ENCODE measurements at places on chromosomes 11 and 22.

DNA sequence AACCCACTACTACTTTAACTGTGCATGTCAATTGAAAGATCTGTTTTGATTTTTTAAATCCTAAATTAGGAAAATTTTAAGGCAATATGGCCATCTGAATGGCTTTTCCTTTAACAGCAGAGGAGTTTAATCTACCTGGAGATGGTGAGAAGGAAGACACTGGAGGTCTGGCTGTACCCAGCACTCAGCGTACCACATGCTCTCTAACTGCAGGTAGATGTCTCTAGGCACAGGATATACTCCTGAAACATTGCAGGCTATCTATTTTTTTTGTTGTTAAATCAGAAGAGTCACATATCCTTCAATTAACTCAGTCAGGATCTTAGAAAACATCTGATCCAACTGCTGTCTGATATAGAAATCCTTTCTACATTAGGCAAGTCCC lies 17.3 kb upstream of the CASTOR1 start:
- no peak for DNase-seq

GRCh38 chr11:105027678-105028077 lies 4.7 kb upstream of the CASP5 start:
- DNase-seq = no peak

DNA sequence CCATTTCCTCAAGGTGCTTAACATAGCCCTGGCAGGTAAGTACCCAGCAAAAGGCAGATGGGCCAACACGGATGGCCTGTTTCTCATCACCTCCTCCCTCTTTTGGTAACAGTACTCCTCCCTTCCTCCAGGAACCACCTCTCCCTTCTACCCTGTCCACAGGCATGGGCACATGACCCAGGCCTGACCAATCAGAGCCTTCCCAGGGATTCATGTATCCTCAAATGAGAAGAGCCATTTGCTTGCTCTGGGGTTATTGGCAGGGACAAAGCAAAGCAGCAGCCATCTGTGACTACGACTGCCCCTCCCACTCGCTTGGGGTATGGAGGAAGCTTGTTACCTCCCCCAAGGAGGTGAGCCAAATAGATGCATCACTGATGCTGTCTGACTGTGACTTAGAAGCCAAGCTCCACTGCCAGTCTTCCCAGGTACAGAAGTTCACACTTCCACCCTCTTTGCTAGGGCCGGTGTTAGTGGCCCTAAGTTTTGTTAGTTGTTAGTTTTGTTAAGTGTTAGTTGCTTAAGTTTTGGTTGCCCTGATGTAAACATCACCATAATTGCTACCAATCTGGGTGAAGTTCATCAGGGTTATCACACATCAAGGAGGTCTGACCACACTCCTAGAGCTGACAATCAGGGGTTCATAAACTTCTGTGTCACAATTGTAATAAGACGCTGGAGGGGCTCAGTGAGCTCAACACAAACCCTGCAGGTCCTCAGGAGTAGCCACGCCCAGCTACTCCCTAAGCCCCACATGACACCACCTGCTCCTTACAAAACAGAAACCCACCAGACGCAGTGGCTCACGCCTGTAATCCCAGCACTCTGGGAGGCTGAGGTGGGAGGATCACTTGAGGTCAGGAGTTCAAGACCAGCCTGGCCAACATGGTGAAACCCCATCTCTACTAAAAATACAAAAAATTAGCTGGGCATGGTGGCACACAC lies 57.3 kb downstream of the ARFGAP3 start:
- no peak for DNase-seq

- DNase-seq = no peak
Measured at GRCh38 chr11:57278721-57279095, 41.7 kb upstream of the APLNR start.

DNA sequence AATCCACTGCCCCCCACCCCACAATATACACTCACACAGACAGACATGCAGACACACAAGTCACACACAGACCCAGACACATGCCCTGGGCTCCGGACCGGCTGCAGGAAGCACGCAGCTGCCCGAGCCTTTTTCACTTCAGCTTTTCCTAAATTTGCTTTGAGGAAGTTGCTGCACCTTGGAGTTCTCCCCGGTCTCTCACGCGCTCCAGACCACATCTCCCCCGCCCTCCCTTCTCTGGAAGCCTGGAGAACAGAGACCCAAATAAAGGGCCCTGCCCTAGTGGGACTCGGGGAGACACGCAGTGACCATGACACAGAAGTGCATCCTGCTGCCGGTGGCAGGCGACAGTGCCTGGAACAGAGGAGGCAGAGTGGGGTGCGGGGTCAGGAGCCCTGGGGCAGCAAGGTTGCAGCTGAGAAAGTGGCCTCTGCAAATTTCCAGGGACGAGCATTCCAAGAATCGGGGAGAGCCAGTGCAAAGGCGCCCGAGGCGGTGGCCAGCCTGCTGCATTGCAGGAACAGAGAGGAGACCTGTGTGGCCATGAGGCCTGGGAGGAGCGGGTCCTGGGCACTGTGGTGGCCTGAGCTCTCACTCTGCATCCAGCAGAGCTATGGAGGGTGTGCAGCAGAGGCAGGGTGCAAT lies 19.1 kb downstream of the RPL3 start:
- DNase-seq = no peak

GRCh38 chr11:41720761-41721160 lies 261.3 kb upstream of the LRRC4C start:
- no peak for DNase-seq

DNA sequence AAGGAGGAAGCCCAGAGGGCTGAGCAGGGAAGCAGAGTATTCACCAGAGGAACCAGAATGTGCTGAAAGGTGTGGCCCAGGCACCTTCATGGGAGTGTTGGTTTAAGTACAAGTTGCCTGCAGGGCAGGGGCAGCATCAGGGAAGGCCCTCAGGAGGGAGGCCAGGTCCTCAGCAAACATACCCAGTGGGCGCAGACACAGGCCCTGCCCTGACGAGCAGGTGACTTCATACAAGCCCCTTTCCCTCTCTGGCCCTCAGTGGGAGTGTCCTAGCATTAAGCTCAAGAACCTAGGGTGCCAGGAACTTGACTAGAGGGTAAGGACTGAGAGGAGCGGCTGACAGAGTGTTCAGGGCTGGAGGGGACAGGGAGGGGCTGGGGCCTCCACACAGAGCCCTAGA lies 7.5 kb upstream of the CASTOR1 start:
- no peak for DNase-seq

DNA sequence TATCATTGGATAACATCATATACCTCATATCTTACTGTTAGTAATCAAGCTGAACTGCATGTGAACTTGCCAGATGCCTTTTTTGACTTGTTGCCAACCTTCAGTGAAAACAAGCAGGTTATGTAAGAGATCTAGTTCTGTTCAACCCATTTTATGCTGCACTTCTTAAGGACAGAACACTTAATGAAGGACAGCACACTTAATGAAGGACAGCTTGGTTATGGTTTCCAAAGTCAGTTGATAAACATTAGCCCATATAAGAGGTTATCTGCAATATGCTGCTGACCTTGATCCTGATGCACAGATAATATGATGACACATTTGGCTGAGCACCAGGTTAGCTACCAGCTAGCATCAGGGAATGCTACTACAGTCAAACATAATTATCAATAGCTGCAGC lies 358.7 kb upstream of the PDGFD start:
- DNase-seq = no peak

All from SK-N-MC (cell line).